Activated gamma-delta T cell treated with anti-CD3 and anti-CD28 coated beads, Interleukin-2, amount 50 U/mL, for 16 hours (primary cell): ENCODE measurements at places on chromosomes 6 and 20.

- DNase-seq, result no peak
Measured at GRCh38 chr20:35579196-35579595, 36.4 kb upstream of the SPAG4 start.

- no peak for DNase-seq
Measured at GRCh38 chr20:47024461-47024937, 129.9 kb downstream of the EYA2 start.

DNA sequence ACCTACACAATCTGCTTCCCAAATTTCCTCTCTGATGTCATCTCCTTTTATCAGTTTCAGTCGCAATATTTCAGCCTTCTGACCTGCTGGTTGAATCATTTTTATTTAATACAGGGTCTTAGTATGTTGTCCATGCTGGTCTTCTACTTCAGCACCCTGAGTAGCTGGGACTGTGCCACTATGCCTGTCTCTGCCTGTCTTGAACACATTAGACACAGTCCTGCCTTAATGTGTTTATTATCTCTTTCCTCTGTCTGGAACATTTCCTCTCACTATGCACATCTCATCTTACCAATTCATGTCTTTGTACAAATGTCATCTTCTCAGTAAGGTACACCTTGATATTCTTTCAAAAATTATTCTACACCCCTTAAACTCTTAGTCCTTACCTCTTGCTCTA lies 106.5 kb downstream of the THEMIS start:
- DNase-seq, result no peak

DNA sequence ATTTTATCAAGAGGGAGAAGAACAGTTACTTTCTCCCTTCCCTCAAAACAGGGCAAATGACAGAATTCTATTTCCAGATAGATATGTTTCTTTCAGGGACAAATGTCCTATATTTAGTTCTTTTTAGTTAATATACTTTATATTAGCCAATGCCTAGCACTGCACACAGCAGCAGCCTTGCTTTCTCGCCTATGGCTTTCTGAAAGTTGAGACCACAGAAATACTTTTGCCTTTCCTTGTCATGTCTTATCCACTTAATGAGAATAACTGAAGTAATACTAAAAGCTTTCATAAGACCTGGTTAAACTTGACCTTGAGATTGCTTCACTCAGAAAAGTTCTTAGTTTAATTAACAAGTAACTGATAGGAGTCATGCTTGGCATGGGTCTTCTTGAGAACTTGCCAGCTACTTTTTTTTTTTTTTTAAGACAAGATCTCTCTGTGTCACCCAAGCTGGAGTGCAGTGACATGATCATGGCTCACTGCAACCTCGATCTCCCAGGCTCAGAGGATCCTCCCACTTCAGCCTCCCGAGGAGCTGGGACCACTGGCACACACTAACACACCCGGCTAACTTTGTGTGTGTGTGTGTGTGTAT lies 159.3 kb downstream of the CDKAL1 start:
- no peak for DNase-seq

DNA sequence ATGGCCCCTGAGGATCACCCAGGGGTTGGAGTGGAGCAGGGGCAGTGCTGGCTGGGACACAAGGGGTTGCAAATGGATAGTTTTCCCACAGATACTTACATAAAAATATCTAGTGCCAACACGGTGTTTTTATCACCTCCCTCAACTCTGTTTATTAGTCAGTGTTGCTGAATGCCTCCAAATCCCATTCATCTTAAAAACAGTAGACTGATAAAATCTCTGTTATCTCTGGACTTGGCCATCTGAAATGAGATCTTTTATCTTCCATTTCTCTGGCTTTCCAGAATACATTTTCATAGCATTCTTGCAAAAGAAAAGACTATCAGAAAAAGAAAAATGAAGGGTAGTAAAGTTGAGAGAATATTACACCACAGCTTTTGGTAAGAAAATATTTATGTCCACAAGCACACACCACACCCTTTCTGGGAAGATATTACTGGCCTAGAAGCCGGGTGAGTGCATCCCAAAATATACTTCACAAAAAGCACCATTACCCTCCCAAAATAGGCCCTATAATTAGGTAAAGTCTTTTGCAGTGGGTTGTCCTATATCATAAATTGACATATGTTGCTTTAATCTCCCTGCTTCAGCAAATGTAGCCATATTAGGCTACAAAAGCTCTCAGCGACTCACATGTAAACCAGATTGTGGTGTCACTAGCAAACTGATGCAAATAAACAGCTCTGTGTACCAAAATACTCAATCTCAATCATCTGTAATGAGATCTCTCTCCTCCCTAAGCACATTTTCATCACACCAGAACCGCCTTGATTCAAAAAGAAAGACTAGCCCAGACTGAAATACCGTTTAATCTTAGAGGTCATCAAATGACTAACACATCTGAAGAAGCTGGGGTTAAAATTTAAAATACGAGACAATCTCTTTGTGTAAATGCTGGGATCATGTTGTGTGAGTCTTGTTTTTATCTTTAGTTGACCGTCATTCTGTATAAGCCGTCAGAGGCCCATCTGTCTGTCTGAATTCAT lies 96.7 kb downstream of the FYN start:
- no peak for DNase-seq

DNA sequence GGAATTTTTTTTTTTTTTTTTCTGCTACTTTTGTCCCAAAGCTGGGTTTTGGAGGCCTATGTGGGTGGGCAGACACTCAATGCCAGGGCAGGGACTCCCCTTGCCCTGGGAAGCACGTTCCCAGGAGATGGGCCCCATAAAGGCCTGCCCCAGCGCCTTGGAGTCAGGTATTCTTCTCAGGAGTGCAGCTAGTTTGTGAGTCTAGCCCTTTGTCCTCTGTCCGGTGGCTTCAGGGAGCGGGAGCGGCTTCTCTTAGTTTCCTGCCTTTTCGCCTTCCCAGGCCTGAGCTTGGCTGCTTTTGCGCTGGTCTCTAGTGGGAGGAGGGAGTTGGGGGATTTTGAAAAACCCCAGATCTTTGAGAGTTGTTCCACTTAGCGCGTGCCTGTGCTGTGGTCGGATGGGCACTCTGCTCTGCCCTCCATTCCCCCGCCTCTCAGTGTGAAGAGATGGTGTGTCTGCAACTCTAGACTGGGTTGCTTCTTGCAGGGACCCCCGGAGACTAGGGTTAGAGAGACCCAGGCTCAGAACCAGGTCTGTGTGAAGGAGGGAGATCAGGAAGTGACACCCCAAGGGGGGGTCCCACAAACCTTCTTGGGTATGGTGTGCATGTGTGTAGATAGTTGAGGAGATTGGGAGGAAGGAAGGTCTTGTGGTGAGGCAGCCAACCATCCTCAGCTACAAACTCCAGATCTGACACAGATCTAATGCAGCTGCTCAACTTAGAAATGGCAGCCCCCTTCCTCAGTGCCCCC lies 1.3 kb downstream of the PLCG1 start:
- no peak for DNase-seq

DNA sequence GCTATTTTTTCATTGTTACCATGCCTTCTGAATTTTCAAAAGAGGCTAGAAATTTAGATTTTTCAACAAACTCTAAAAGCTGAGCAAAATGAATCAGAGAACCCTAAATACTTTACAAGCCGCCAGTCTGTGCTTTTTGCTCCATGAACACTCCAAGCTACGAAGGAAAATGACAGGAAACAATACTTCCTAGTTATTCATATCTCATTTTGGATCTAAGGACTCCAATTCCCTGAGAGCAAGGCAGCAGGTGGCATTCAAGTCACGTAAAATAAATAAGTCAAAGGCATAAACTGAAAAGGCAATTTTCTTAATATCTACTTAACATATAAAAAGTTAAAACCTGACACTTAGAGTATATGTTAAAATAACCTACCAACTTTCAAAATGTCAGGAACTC lies 50.6 kb downstream of the PDSS2 start:
- no peak for DNase-seq

DNA sequence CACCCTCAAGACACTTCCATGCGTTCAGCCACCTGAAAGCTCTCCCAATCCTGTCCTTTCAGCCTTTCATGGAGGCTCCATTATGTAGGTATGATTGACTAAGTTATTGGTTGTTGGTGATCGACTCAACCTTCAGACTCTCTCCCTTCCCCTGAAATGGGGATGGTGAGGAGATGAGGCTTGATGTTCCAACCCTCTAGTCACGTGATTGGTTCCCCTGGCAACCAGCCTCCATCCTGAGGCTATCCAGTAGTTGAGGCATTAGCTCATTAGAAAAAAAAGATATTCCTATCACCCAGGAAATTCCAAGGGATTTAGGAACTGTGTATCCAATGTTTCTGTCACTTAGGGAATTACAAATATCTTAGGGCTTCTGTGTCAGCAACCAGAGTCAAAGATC lies 426.6 kb downstream of the PKHD1 start:
- DNase-seq, result no peak

GRCh38 chr6:35312807-35313206 lies 15.2 kb downstream of the DEF6 start:
- DNase-seq, result no peak

- no peak for DNase-seq
Measured at GRCh38 chr6:246352-246751, 45.9 kb upstream of the DUSP22 start.

DNA sequence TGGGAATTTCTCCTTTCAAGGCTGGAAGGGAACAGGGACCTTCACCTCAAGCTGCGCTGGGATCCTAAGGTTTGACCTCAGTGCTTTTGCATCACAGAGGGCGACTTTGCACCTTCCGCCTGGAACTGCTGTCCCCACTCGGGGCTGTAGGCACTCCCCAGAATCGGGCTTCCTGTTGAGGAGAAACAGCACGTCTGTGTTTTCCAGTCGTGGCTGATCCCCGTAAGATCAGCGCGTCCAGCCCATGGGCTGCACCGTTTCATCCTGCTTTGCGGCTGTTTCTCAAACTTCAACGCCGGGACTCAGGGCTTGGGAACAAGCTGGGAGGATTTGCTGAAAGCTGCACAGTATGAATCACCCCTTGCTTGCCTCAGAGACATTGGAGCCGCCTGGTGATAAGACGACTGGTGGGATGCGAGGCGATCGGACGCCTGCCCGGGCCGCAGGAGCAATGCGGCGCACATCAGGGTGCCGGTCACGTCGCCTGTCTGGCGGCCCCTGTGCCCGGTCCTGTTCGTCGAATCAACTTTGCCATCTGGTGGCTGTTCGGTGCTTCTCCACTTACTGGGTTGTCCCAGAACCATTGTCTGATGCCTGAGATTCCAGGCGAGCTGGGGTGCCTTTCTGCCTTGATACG lies 53.6 kb upstream of the FRMD1 start:
- DNase-seq, result no peak

GRCh38 chr20:56592817-56593216 lies 36.3 kb upstream of the TFAP2C start:
- DNase-seq, result no peak

DNA sequence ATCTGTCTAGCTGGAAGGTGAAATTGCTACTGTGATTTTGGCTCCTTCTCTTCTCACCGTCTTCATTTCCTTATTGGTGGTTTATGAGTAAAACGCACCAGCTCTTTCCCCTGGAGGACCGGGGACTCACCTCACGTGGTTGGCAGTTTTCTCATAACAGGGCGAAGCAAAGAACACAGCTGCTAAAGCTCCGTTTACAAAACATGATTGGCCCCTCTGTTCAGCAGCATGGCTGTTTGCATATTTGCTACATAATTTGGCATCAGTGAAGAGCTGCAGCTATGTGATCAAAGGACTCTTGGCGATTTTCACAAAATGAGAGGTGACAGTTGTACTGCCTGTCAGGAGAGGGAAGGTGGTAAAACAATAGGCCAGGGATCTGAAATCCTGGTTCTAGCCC lies 20.5 kb upstream of the TMEM181 start:
- no peak for DNase-seq

GRCh38 chr6:157200117-157200516 lies 123.2 kb downstream of the TMEM242 start:
- DNase-seq, result no peak

DNA sequence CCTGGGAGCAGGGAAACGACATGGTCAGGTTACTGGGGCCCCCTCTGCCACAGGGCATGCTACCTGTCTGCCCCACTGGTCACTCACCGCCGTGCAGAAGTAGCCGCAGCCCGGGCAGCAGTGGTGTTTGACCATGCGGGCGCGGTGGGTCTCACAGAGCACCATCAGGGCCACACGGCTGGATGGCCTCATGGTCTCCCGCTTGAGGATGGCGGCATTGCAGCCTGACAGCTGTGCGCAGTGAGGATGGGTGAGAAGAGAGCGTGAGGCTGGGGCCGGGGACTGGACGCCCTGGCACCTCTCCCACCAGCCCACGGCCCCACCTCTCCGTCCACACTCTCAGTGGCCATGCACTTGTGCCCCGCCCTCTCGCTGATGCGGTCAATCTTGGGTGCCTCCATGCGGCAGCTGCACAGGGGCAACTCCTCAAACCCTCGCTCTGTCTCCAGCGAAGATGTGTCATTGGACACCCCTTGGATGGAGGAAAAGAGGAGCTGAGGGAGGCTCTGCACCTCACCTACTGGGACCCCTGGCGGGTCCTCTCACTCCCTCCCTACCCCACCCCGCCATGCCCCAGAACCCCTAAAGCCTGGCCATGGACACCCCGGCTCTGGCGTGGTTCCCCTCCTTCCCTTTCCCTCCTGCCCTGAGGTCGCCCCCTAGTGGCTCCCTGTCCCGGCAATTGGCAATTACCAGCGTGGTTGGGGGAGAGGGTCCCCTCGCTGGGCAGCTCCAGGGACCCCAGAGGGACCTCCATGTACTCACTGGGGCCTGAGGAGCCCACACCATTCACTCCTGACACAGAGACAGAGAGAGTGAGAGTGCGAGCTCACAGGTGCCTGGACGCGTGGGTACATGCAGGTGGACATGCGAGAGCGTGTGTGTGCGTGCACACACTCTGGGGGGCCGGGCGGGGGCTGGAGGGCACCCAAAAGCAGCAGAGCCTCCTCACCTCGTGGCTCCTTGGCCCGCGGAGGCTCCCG lies 8.9 kb downstream of the EHMT2 start:
- DNase-seq, result peak; percentile 42

- no peak for DNase-seq
Measured at GRCh38 chr6:110044096-110044495, 66.0 kb downstream of the GPR6 start.

GRCh38 chr6:125486881-125487280 lies 185.1 kb upstream of the HDDC2 start:
- no peak for DNase-seq

GRCh38 chr20:62367633-62368391 lies 700 bp upstream of the LAMA5 start:
- no peak for DNase-seq
